ENCODE measurements at places on chromosomes 1 and 21. TPM values are rescaled to one million over a fixed set of nuclear protein-coding genes. Genes with fewer than 3 reads are reported as not detected.

Gene LENEP
- 0.29 TPM for polyA plus RNA-seq

Gene GIPC2
- polyA plus RNA-seq, result 0.23 TPM

Gene TLCD4
- 0.02 TPM for polyA plus RNA-seq

DNA sequence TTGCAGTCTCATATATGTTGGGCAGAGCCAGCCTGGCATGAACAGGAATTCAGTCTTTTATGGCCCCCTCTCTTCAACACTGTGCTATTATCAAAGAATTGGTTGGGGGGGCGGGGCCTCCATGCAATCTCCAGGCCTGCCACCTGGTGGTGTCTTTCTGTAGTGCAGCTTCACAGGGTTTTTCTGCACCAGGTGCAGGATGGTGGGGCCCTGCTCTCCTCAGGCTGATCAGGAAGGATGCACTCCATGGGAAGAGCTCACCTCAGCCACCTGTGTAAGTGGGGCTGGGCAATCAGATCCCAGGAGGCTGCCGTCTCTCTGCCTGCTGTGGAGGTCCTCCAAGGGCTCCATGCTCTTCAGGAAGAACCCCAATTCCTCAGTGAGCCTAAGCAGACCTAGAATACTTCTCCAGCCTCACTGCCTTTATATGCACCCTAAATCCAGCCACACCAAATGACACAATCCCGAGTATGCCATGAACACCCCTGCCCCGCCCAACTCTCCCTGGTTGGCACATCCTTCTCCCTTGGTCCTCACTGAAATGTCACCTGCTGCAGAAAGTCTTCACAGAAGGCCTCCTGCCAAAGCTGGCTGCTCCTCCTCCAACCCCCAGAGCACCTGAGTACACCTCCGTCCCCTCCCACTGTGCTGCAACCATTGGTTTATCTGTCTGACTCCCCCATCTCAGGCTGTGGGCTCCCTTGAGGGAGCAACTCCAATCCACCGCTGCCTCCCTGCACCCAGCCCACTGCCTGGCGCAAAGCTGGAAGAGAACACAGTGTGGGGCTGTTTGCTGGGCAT lies 16.5 kb downstream of the STK40 start:
- H3K4me1 ChIP-seq, result peaks cover 55% of the 10 kb centered on the region
- no peaks in the 10 kb centered on the region for H3K27me3 ChIP-seq
- H3K4me3 ChIP-seq, result no peak overlapping the region

GRCh38 chr1:227315629-227316346 lies 2.5 kb downstream of the CDC42BPA start:
- H3K27me3 ChIP-seq, result peaks cover 2% of the 10 kb centered on the region
- H3K4me1 ChIP-seq, result no peaks in the 10 kb centered on the region
- no peak for DNase-seq

GRCh38 chr1:90274376-90274775 lies 279.5 kb downstream of the ZNF326 start:
- H3K27ac ChIP-seq, result no peak overlapping the region
- no peaks in the 10 kb centered on the region for H3K27me3 ChIP-seq
- no peak for DNase-seq

GRCh38 chr1:229784834-229785233 lies 158.8 kb downstream of the URB2 start:
- no peak overlapping the region for H3K4me3 ChIP-seq
- no peak overlapping the region for H3K27ac ChIP-seq
- no peak for DNase-seq
- H3K4me1 ChIP-seq, result no peaks in the 10 kb centered on the region
- no peaks in the 10 kb centered on the region for H3K36me3 ChIP-seq

DNA sequence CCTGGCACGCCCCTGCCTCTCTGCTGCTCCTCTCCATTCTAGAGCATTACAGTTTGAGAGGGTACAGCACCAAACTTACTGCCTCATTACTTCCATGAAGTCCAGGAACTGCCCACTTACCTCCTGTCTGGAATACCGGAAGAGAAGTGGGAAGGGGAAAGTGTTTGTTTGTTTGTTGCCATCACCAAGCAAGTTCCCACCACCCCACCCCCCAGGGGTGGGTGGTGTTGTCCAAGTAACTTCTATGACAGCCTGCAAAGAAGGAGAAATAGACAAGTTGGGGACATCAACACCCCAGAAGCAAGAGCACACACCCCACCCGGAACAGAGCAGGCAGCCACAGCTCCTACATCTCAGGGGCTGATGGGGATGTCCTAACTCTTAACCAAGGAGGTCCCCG lies 18.0 kb downstream of the OPTC start:
- H3K4me1 ChIP-seq, result no peaks in the 10 kb centered on the region
- no peak for DNase-seq
- H3K27ac ChIP-seq, result no peak overlapping the region
- H3K27me3 ChIP-seq, result no peaks in the 10 kb centered on the region

DNA sequence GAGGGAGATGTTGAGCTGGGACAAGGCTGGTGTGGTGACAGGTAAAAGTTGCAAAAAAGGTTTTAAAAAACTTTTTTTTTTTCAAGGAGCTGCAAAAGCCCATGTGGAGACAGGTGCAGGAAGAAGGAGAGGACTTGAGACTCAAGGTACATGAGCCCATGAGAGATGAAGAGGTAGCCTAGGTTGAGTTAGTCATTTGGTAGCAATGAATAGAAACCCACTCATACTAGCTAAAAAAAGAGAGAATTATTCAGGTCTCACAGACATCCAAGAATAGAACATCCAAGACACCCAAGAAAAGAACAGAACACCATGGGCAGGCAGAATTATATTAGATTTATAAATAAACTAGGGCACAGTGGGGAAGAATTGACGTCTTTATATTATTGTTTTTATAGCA lies 65.1 kb downstream of the PCP4 start:
- no peaks in the 10 kb centered on the region for H3K36me3 ChIP-seq
- no peak overlapping the region for H3K27ac ChIP-seq
- H3K4me1 ChIP-seq, result no peaks in the 10 kb centered on the region
- DNase-seq, result no peak
- no peaks in the 10 kb centered on the region for H3K27me3 ChIP-seq

GRCh38 chr1:233393926-233394680 lies 66.6 kb downstream of the MAP3K21 start:
- H3K4me3 ChIP-seq, result no peak overlapping the region
- no peaks in the 10 kb centered on the region for H3K27me3 ChIP-seq
- no peaks in the 10 kb centered on the region for H3K36me3 ChIP-seq
- no peak for DNase-seq
- H3K27ac ChIP-seq, result no peak overlapping the region

DNA sequence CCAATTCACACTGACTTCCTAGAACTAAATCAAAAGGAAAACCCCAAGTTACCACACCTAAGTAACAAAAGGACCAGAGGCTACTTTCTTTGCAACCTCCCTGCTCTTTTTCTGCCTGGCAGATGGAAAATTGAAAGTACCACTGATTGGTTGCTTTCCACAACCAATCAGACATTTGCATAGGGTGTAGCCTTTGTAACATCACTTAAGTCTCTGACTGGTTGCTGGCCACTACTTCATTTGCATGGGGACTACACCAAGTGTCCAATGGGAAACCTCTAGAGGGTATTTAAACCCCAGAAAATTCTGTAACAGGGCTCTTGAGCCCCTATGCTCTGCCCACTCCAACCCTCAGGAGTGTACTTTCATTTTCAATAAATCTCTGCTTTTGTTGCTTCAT lies 365.0 kb downstream of the LTN1 start:
- no peak for DNase-seq
- no peak overlapping the region for H3K4me3 ChIP-seq
- H3K27ac ChIP-seq, result no peak overlapping the region
- H3K36me3 ChIP-seq, result no peaks in the 10 kb centered on the region

Measured in GM12878 (cell line).